ENCODE measurements at places on chromosomes 4 and X.

DNA sequence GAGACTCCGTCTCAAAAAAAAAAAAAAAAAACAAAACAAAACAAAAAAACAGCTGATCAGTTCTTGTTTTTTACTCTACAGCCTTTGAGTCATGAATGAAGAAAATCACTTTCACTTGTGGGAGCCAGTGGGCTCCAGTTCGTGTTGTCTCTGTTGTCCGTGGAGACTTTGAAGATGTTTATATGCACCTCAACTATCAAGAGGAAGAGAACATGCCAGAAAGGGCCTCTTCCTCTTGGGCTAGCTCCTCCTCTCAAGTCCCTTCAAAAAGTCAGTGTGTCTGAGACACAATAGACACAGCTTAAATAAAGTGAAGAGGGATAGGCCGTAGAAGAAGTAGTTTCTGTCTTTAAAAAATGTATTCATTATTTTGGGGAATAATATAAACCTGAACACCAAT is 182.7 kb downstream of the KDR start:
- H3K4me1 ChIP-seq = no peaks in the 10 kb centered on the region
- H3K27ac ChIP-seq = no peak overlapping the region
- no peak for DNase-seq
- no peaks in the 10 kb centered on the region for H3K27me3 ChIP-seq

GRCh38 chrX:87621697-87622096 is 104.1 kb downstream of the KLHL4 start:
- no peak for DNase-seq
- no peak overlapping the region for H3K4me3 ChIP-seq
- H3K36me3 ChIP-seq = no peaks in the 10 kb centered on the region
- H3K27ac ChIP-seq = no peak overlapping the region

DNA sequence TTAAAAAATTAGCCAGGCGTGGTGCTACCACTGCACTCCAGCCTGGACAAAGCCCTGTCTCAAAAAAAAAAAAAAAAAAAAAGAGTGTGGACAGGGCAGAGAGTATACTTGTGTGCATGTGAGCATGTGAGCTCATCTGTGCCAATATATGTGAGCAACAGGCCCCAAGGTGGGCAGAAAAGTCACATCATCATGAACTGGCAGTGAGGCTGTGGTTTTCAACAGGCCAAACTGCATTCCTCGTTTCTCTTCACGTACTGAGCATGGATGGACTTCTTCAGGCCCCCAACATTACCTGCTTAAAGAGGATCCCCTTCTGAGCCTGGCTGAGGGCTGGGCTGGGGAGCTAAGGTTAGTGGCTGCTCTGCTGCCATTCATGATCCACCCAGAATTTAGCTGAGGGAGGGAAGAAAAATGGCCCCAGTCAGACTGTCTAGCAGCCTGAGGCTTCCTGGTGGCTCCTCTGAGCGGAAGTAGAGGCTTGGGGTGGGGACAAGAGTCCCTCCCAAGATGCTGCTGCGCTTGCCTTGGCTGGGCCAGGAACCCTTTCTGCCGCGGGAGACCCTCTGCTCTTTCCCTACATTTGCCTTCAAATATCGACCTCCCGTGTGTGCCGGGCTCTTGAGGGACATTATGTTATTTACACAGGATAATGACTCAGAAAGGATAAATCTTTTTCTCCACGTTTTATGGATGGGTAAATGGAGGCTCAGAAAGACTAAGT is 55.0 kb downstream of the DIPK2B start:
- no peaks in the 10 kb centered on the region for H3K27me3 ChIP-seq
- no peaks in the 10 kb centered on the region for H3K4me1 ChIP-seq
- H3K27ac ChIP-seq = no peak overlapping the region
- DNase-seq = no peak

DNA sequence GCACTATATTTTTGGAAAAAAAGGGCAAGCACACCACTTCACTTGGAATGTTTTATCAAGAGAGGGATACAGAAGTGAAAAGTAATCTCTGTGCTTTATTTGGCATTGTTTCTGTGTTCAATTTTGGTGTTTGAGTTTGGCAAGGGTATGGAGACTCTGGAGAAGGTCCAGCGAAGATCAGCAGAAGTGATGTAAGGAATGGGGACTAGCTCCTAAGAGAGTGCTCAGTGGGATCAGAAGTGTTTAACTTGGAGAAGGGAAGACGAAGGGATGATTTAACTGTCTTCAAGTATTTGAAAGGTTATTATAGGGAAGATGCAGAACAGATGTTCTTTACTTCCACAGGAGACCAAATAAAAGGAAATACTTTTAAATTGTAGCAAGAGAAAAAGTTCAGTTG is 74.3 kb downstream of the CFAP299 start:
- no peaks in the 10 kb centered on the region for H3K36me3 ChIP-seq
- no peaks in the 10 kb centered on the region for H3K27me3 ChIP-seq

GRCh38 chrX:47216393-47216925 is 2.0 kb upstream of the CDK16 start:
- H3K4me3 ChIP-seq = no peak overlapping the region
- DNase-seq = no peak
- H3K27ac ChIP-seq = no peak overlapping the region
- H3K36me3 ChIP-seq = peaks cover 43% of the 10 kb centered on the region
- peaks cover 22% of the 10 kb centered on the region for H3K4me1 ChIP-seq

- no peaks in the 10 kb centered on the region for H3K36me3 ChIP-seq
- no peak for DNase-seq
- H3K27me3 ChIP-seq = no peaks in the 10 kb centered on the region
- peak overlapping the region; percentile 90 for H3K27ac ChIP-seq
- peak overlapping the region; percentile 50 for H3K4me3 ChIP-seq
These were observed 1.2 kb downstream of the UGDH start for GRCh38 chr4:39525822-39526690.

GRCh38 chr4:25651682-25652081 is 4.0 kb upstream of the SLC34A2 start:
- H3K36me3 ChIP-seq = no peaks in the 10 kb centered on the region
- H3K4me1 ChIP-seq = peaks cover 9% of the 10 kb centered on the region
- H3K27me3 ChIP-seq = no peaks in the 10 kb centered on the region
- H3K4me3 ChIP-seq = no peak overlapping the region
- no peak for DNase-seq

DNA sequence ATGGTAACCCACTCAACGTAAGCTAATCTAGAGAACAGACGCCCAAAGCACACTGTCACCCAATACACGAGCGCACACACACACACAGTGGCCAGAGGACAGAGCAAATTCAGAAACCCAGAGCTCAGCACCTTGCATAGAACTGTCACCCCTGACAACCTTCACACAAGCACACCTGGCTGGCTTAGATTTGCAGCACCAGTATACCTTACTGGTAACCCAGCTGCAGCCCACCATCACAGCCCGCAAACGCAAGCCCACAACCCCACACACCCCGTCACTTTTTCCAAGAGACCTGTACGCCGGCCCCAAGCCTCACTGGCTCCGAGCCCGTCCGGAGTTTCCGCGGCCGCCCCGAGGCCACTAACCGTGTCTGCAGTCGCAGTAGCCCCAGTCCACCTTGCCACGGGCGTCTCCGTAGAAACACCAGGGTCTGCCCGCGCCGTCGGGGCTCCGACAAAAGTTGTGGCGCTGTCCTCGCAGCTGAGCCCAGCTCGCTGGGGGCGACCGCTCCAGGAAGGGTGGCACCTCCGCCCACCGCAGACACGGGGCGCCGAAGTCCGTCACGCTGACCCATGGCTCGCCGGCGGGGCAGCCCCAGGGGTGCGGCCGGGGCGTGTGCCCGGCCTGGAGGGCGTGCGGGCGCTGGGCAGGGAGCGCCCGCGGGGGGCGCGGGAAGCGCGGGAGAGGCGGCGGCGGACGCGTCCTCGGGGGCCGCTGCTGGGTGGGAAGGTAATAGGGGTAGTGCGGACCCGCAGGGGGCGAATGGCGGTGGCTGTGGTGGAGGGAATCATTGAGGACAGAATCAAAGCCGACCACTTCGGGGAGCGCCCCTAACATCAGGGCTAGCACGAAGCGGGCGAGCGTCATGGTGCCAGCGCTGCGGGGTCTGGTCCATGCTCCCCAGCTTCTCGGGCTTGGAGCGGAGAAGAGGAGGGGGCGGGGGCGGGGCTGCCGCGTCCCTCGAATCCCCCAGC is 664 bp downstream of the PRSS12 start:
- H3K4me3 ChIP-seq = peak overlapping the region; percentile 52
- H3K27me3 ChIP-seq = no peaks in the 10 kb centered on the region
- DNase-seq = peak; percentile 51
- H3K27ac ChIP-seq = no peak overlapping the region
- no peaks in the 10 kb centered on the region for H3K36me3 ChIP-seq
- peaks cover 18% of the 10 kb centered on the region for H3K4me1 ChIP-seq

DNA sequence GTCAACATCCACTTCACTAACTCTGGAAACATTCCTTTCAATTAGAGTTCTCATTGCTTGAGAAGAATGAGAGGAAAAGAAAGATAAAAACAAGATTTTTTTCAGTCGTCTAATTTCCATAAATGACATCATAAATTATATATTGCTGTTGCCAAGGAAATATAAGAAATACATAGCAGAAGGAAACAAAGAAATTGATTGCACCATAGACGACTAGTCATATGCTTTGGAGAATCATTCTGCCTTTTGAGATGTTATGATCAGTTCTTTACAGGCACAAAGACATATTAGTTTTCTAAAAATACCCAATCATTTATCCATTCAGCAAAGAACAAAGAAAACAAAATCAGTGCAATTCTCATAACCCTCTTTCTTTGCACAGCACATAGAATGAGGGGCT is 672 bp upstream of the C1QTNF7 start:
- no peak overlapping the region for H3K4me3 ChIP-seq
- no peaks in the 10 kb centered on the region for H3K36me3 ChIP-seq
- no peaks in the 10 kb centered on the region for H3K27me3 ChIP-seq
- no peak for DNase-seq
- no peaks in the 10 kb centered on the region for H3K4me1 ChIP-seq
- peak overlapping the region; percentile 7 for H3K27ac ChIP-seq

DNA sequence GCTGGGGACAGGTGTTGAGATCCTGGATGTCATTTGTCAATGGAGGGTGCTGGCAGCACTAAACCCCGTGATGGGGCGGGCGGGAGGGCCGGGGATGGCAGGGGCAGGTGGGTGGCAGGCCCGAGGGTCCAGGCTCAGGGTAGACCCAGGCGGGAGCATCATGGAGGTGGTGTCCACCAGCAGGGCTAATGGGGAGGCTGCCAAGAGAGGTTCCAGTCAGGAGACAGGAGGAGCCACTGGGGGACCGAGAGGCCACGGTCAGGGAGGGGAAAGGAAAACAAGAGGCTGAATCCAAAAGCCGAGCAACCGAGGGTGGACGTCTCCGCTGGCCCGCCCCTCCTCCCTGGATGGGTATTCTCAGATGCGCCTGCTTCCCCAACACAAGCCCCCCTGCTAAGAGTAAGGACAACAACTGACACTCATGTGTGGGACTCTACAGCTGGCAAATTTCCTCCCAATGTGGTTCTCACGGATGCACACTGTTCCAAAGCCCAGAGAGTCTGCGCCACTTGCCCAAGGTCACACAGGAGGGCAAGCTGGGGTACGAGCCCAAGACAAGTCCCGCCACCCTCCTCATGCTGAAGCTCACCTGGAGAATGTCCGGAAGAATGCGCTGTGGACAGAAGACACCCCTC is 132.0 kb downstream of the CPZ start:
- no peaks in the 10 kb centered on the region for H3K4me1 ChIP-seq
- no peak for DNase-seq
- H3K4me3 ChIP-seq = no peak overlapping the region
- H3K27ac ChIP-seq = no peak overlapping the region

DNA sequence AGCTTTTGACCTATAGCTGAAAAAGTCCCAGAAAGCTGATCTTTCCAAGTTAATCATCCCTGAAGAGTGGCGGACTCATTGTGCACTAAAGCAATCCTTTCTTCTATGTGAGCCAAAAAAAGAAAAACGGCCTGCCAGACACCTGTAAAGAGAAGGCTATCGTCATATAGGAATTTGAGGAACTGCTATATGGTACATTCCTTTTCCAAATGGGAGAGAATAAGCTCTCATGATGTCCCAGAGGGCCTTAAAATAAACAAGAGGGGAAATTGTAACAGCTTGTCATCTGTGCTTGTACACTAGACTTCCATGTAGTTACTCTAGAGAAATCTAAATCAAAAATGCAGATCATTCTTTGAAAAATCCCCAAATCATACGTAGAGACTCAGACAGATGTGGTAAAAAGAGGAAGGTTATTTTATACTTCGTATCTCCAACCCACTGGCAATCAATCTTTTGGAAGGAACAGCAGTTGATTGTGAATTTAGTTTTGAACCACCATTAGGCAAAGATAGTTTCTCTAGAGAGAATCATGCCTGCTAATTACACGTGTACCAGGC is 26.1 kb downstream of the GPR174 start:
- H3K4me3 ChIP-seq = no peak overlapping the region
- DNase-seq = no peak
- H3K4me1 ChIP-seq = no peaks in the 10 kb centered on the region
- H3K36me3 ChIP-seq = no peaks in the 10 kb centered on the region
- H3K27me3 ChIP-seq = no peaks in the 10 kb centered on the region

DNA sequence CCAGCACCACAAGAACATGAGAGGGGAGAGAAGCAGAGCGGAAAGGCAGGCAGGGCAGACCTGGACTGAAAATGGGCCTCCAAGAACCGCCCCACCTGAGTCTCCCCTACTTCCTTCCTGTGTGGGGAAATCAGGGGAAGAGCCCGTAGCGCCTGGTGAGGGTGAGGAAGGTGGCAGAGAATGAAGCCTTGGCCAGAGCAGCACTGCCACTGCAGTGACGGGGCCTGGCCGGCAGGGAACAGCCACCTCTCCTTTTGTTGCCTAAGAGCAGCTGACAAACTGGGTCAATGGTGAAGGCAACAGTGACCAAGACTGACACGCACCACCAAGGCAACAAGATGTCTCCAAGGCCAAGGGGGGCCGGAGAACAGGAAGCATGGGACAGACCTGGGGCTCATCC is 58.4 kb upstream of the CBR4 start:
- no peak overlapping the region for H3K27ac ChIP-seq
- DNase-seq = no peak
- H3K4me1 ChIP-seq = peaks cover 7% of the 10 kb centered on the region
- no peaks in the 10 kb centered on the region for H3K36me3 ChIP-seq
- H3K27me3 ChIP-seq = no peaks in the 10 kb centered on the region

- no peaks in the 10 kb centered on the region for H3K4me1 ChIP-seq
- no peaks in the 10 kb centered on the region for H3K36me3 ChIP-seq
- H3K27ac ChIP-seq = no peak overlapping the region
- no peak for DNase-seq
These were observed 113.4 kb downstream of the BCOR start for GRCh38 chrX:39984191-39984956.

- no peak overlapping the region for H3K4me3 ChIP-seq
- DNase-seq = no peak
- H3K27me3 ChIP-seq = no peaks in the 10 kb centered on the region
- H3K36me3 ChIP-seq = no peaks in the 10 kb centered on the region
These were observed 87.8 kb downstream of the WWC2 start for GRCh38 chr4:183186813-183187212.

- DNase-seq = no peak
- H3K27me3 ChIP-seq = no peaks in the 10 kb centered on the region
- peak overlapping the region; percentile 19 for H3K27ac ChIP-seq
- peaks cover 13% of the 10 kb centered on the region for H3K4me1 ChIP-seq
These were observed 263.6 kb downstream of the DCTD start for GRCh38 chr4:182653596-182653995.

DNA sequence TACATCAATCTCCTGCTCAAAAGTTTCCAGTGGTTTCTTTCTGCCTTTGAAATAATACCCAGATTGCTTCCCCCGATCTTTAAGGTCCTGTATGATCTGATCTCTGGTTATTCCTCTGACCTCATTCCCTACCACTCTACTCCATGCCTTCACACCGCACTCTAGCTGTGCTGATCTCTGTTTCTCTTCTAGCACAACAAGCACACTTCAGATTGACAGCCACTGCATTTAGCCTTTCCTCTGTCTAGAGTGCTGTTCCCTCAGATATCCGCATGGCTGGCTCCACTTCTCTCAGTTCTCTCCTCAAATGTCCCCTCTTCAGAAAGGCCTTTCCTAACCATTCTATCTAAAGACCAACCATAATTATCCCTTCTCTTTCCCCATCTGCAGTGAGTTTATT is 370.4 kb upstream of the FGF13 start:
- H3K4me1 ChIP-seq = no peaks in the 10 kb centered on the region
- no peaks in the 10 kb centered on the region for H3K27me3 ChIP-seq
- DNase-seq = no peak
- no peak overlapping the region for H3K4me3 ChIP-seq

Measured in thyroid gland (tissue), 4 donors.